ENCODE measurements at places on chromosomes 7 and 10.

- no peak for DNase-seq
These were observed 2.2 kb downstream of the ZDHHC4 start for GRCh38 chr7:6579446-6579845.

GRCh38 chr10:48725708-48726107 is 41.0 kb downstream of the WDFY4 start:
- DNase-seq = no peak

DNA sequence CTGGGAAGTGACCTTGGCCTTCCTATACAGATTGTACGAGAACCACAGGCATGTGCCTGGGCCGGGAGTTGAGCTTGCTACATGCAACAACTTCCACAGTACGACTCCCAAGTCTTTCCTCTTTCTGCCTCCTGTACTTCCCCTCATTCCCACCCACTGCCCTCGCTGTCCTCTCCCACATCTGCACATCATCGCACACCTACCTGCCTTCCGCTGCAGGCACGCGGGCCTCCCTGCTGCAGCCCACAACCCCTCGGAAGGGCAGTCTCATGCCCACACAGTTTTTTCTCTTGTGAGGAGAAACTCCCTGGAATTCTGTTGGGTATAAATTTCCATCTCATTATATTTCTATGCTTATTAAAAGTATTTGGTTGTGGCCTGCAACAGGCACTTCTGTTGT is 117.2 kb downstream of the ACTR3B start:
- no peak for DNase-seq

DNA sequence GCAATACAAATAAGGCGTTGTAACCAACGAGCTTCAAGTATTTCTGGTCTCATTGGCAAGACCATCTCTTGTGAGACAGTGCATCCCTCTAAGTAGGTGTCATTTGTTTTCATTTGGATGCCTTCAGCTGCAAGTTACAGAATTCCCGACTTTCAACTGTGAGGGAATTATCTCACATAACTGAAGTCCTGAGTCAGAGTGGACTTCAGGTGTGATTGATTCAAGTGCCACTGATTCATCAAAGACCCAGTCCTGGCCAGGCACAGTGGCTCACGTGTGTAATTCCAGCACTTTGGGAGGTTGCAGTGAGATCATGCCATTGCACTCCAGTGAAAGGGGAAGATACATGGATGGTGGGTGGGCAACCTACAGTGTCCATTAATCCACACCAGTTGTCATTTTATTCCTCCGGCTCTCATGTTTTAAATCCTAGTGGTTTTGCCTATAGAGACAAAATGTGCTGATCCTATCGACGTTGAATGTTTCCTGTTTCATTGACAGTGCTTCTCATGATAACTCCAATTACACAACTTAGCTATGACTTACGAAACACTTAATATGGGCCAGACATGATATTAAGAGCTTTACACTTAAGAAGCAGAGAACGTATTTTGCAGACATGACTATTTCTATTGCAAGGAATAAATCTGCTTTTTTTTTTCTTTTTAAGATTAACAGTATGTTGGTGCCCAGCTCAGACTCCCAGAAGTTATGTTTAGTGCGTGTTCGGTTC is 268.0 kb downstream of the FRMD4A start:
- DNase-seq = no peak

- no peak for DNase-seq
These were observed 5.7 kb upstream of the GNAI1 start for GRCh38 chr7:80128918-80129317.

GRCh38 chr7:140330128-140330527 is 68.2 kb downstream of the SLC37A3 start:
- DNase-seq = no peak

DNA sequence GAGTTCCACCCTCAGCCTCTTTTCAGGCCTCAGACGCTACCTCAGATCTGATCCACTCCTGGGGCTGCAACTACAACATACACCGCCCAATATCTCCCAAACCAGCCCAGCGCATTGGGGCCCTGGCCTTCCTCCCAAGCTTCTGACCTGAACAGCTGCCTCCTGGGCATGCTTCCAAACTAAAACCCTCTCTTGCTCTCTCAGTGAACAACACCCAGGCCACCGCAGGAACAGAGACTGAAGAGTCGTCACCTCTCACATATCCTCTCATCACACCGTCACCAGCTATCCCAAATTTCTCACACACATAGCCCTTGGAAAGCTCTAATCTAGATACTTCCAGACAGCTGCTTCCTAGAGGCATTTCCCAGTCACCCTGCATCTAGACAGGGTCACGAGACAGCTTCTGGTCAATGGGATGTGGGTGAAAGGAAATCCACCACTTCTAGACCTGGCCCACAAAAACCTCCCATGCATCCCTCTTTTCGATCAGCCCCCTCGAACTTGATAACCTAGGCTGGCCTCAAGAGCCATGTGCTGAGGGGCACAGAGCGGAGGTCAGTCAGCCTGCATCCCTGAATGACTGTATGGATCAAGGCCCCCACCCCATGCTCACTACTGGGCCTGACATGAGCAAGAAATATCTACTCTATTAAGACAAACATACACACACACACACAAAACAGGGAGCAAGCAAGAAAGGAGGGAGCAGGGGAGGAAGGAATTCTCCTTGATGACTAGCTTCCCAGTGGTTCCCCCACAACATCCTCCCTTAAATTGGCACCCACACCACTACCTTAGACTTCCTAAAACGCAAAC is 1.8 kb downstream of the PARP12 start:
- DNase-seq = no peak

DNA sequence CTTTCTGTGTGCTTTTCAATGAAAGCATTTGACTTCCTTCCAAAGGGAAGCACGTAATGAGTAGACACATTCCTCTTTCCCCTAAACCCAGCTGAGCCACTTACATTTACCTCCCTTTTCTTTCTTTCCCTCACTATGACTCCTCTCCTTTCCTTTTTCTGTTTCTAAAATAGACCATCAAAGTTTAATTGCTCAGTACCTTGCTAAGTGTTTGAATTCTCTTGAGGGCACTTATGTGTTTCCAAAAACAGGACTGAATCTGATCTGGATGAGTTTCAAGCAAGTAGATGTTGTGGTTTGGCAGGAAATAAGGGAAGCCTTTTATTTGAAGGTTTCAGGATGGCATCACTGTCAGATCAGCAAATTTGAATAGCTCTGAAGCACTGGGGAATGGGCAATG is 396.2 kb downstream of the REEP3 start:
- DNase-seq = no peak
